GDM1 (cell line): ENCODE measurements at places on chromosomes 11 and 22.

GRCh38 chr11:121553806-121554205, 101.0 kb upstream of the SORL1-AS1 start:
- no peak for DNase-seq

DNA sequence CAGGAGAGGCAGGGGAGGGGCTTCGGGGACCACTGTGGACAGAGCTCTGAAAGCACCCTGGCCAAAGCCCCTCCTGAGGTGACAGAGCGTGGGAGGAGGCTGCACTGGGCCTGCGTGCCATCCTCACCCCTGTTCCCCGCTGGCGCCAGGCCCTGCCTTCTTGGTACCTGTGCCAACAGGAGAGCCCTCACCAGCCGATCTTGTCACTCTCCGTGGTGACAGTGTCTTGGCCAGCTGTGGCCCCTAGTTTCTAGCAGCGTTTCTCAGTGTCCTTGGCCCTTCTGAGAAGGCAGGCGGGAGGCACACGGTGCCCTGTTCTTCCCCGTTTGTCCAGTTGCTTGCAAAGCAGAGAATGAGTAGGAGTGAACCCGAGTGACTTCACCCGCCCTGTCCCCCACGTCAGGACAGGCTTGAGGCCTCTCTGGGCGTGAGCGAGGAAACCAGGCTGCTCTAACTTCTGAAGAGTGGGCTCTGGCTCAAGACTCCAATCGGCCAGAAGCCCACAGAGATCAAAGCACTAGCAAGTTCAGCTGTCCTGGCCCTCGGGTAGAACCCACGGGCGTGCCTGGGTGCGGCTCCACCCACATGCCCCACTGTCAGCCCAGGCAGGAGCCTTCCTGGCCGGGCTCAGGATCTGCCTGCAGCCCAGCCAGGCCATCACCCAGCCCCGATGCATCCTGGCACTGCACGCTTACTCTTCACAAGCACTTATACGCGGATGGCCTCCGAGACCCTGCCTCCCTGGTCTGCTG, 60.2 kb upstream of the EMID1 start:
- DNase-seq = no peak

- DNase-seq = no peak
Observed at GRCh38 chr11:1227551-1228100, 4.8 kb downstream of the MUC5B start.

GRCh38 chr22:28841111-28841510, 40.7 kb upstream of the XBP1 start:
- DNase-seq = no peak

- DNase-seq = no peak
Observed at GRCh38 chr11:19474954-19475721, 234.4 kb upstream of the E2F8 start.

DNA sequence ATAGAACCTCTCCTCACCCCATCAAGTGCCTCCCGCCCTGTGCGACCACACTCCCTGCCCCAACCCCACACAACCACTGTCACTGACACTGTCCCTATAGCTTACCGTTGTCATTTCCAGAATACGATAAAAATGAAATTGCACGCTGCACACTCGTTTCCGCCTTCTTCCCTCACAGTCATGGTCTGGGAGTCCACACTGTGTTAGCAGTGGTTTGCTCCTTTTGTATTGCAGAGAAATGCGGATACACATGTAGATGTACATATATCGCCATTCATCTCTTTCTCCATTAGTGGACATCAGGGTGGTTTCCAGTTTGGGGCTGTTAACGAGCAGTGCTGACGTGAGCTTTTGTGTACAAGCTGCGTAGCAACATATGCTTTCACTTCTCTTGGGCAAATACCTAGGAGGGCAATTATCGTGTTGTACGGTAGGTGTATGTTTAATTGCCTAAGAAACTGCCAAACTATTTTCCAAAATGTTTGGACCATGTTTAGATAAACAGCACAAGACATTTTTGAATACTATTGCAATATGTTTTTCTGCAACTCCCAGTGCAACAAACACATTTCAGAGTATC, 59.2 kb upstream of the CD5 start:
- DNase-seq = no peak

- no peak for DNase-seq
Observed at GRCh38 chr11:44516688-44517507, 48.6 kb upstream of the CD82 start.

DNA sequence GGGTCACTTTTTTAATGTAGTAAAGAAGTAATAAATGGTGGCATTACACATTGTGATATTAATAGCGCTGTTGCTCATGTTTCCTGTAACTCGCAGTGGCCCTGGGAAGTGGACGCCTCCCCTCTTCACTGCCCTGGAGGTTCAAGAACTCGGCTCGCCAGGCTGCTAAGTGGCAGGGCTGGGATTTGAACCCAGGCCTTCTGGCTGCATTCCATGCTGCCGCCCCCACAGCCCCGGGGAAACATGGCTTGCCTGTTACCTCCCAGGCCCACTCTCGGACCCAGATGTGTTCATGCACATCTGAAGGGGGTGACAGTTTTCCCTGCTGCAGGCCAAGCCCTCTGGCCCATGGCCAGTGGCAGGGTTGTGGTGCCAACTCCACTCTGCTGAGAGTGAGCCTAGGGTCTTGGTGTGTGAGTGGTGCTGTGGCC, 25.0 kb upstream of the MGAT3 start:
- no peak for DNase-seq

DNA sequence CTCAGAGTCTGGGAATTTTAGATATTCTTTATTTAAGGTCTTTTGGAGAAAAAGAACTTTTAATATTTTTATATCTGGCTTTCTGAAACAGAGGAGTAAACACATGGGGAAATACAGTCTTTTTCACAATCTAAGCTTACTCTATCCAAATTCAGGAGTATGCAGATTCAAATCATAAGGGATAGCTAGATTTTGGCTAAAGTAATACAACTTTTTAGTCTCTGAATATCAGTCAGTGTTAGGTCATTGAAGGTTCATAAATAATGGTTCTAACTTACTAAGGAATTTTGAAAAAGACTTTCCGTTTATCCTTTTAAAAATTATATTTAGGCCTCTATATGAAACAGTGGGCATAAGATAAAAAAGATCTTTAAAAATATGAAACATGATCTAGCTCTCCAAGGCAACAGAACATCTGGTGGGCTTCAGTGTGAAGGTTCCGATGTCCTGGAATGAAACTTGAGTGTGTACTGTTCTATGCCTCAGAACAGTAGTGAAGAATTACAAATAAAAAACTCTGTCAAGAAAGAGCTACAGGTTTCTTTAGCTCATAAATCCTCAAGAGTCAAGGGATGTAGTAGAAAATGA, 165.2 kb upstream of the PDGFD start:
- DNase-seq = no peak

DNA sequence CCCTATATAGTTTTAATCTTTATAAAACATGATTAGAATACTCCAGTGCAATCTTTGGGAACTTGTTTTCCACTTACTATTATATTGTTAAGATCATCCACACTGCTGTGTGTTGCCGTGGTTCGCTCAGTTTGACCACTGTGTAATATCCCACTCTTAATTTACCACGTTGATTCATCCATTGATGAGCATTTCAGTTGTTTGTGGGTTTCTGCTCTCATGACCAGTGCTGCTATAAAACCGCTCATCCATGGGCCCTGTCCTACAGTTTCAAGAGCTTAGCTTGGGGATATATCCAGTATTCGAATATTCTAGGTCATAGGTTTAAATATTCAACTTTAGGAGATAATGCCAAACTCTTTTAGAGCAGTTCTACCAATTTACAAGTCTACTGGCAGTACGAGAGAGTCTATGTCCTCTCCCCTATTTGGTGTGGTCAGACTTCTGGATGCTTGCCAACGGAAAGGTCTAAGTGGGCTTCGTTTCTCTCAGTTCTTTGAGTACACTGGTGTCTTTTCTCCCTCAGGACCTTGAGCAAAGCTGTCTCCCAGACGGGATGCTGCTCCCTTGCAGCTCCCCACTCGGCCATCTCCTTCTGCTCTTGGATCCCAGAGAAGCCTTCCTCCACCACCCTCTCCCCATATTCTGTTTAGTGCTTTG, 94.9 kb upstream of the ALX4 start:
- DNase-seq = no peak

- no peak for DNase-seq
Observed at GRCh38 chr22:39017596-39018365, 3.1 kb upstream of the APOBEC3D start.

DNA sequence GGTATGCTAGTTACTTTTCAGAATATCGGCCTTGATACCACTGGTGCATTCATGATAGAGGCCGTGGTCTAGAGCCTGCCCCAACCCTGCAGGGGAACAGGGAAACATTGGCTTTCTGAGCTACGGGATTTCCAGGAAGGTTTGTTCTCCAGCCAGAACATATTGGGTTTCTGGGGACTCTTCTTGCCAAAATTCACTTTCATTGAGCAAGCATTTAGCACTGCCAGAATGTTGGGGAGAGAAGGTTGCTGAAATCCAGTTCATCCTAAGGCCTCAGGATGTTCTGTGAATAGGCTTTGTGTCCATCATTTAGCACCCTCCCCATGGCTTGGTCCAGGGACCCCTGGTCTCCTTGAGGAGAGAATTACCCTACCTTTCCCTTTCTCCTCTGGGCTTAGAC, 36.7 kb downstream of the DRG1 start:
- DNase-seq = no peak

DNA sequence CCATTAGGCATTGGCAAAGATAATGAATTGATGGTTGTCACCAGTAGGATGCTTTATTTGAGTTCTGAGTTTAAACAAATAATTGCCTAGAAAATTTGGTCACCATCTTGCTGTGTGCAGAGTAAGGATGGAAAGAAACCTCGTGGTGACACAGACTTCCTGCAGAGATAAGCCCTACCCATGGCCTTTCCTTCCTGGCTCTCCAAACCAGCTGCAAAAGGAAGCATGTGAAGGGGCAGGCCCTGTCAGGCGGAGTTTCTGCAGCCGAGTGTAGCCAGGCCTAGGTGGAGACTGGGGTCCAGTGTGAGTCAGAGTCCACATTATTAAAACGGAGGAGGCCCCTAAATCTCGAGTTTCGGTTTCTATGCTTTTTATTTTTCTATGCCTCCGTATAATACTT, 83.1 kb upstream of the ADSL start:
- DNase-seq = peak; percentile 83

GRCh38 chr22:47298017-47298785, 535.8 kb downstream of the TBC1D22A start:
- no peak for DNase-seq

DNA sequence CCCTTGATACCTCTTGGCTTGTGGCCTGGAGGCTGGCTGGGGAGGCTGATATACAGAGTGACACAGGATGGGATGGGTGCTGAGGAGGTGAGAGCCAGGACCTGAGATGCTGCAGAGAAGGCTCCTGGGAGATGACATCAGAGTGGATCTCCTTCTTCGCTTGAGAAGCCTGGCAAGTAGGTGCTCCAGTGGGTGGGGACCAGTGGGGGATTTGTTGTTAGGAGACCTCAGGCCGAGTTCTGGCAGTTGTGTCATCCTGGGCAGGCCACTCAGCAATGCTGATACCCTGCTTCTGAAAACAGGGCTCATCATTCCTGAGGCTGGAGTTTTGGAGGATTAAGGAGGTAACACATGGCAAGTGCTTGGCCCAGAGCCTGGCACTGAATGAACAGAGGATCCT, 1.9 kb upstream of the NDUFV1 start:
- DNase-seq = no peak

DNA sequence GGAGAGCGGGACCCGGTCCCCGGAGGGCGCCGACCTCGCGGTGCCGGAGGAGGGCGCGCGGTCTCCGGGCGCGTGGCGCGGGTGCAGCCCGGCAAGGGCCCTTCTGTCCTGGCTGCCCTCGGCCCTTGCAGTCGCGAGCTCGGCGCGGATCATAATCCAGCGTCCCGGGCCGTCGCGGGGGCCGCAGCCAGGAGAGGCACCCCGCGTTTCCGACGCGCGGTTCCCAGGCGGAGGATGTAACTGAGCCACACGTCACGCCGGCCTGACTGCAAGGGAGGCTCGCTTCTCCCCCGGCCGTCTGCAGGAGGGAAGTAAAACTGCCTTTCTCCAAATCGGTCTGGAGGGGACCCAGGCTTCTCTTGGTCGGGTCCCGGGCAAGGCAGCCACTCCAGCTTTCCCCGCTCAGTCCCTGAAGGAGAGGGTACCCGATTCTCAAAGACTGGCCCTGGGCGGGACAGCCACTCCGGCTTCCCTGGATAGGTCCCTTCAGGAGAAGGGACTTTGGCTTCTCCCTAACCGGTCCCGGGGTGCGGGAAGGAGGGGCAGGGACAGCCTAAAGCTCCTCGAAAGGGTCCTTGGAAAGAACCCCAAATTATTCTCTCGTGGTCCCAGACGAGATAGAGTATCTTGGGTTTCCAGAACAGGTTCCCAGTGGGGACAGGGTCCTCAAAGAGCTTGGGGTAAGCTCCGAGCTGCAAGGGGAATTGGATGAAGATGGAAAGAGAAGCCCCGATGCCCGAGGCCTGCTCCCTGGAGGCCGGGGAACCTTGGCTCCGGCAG, 836 bp downstream of the SPON1 start:
- DNase-seq = no peak

DNA sequence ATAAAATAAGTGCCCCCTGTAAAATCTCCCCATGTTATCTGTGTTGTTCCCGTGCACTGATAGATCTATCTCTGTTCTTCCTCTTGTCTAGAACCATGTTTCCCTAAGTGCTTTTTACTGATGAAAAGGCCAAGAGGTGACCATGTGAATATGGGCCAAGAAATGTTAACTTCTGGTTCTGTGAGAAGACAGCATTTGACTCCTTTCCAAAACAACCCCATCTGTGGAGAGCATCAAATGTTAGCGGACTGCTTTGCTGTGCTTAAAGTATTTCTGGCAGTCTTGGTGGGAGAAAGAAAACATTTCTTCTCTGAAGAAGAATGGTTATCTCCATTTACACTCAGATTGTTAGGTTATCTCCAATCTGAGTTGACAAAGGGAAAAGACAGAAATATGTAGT, 58.6 kb upstream of the GUCY1A2 start:
- DNase-seq = no peak

GRCh38 chr22:33923033-33923432, 2.8 kb upstream of the LARGE1 start:
- no peak for DNase-seq

DNA sequence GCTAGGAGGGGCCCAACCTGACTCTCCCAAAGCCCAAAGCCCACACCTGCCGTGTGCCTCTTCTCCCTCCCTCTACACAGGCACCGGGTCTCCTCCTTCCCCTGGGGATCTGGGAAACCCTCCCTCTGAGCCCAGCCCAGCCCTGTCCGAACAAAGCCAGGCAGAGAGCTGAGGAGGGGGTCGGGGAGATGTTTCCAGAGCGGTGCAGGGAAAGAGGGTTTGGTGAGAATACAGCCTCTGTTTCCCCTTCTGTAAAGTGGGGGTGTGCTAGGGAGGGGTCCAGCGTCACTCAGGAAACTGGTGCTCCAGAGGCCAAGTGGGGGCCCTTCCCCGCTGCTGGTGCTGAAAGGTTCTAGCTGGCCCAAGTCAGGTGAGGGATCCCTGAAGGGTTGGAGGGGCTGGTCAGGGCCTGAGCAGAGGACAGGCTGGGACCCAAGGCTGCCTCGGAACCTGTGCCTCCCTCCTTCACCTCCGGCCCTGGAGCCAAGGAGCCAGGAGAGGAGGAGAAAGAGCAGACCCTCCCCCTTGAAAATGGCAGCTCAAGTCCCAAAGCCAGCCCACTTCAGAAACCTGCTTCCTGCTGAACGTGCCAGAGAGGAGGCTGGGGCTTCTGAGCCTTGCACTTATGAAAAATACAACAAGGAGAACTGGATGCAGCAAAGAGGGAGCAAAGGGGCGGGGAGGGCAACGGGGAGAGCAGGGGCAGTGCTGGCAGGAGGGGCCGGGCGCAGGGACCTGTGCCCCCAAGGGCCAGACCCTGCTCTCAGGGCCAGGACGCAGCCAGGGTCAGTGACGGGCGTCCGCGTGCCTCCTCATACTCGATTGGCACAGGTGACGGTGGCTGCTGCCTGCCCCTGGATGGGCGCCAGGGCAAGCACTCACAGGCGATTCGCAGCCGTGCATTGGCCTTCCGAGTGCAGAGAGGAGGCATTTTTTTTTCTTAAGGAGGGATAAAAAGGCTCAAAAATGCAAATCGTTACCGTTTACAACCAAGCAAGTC, 43.2 kb downstream of the MACROD1 start:
- no peak for DNase-seq
